ENCODE measurements at places on chromosomes 4 and X.
A peak's percentile ranks its signal among the peaks of the same experiment; 100 is the strongest.

DNA sequence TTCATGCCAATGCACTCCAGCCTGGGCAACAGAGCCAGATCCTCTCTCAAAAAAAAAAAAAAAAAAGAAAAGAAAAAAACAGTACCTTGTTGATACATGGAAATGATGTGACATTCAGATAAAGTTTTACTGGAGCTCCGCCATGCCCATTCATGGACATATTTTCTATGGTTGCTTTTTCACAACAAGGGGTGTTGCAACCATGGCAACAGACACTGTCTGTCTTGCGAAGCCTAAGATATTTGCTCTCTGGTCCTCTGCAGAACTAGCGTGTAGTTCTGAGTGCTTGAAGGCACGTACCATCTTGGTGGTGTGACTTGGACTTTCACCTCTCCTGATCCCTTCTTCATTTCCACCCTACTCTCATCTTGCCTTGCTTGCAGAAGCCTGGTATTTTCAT, 53.2 kb downstream of the TBL1X start:
- no peak for DNase-seq

- no peak for DNase-seq
Measured at GRCh38 chr4:8009097-8009496, 69.4 kb upstream of the AFAP1 start.

GRCh38 chr4:9703391-9703790, 78.0 kb upstream of the DRD5 start:
- peak; percentile 19 for DNase-seq

DNA sequence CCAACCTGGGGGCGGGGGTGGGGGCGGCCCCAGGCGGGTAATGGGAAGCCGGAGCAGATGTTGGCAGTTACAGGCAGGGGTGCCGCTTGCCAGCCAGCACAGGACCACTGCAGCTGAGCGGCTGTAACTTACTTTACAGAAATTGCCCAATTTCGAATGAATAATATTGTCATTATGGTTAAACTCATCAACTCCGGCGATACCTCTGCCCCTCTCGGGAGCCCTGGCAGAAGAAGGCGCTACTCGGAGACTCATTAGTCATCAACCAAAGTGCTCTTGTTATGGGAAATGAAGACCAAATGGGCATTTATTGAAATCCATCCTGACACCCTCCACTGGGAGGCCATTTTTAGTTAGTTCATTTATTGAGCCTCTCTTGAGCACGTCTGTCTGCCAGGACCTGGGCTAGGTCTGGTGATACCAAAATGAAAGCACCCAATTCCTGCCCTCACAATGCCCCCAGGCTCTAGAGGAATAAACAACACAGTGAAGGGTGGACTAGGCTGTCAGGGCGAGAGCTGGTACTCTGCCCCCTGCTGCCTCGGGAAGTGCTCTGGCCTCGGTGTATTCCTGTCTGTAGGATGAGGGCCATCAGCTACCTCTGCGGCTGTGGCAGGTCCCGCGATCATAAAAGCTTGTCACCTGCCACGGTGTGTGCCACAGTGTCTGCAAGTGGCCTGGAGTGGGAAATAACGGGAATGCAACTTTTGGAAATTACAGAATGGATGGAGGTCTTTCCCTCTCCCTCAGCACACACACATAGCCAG, 159.1 kb upstream of the PSAPL1 start:
- DNase-seq = no peak

DNA sequence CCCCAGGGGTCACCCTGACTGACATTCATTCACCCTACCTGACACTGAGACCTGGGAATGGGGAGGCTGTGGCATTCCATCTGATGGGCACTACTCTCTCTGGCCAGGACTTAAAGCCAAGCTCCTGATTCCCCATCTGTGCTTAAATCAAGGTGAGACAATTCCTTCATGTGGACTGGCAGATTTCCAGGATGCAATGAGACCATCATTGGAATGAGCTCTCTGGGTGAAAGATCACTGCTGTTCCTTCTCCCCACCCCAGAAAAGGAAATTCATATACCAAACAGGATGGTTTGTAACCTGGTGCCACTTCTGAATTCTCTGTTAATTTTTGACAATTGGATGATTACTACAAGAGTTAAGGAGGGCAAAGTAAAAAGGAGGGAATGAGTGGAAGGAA, 354.8 kb downstream of the MID1IP1 start:
- no peak for DNase-seq

GRCh38 chr4:145351922-145352321, 129.7 kb upstream of the SMAD1 start:
- DNase-seq = no peak

- DNase-seq = no peak
Measured at GRCh38 chr4:5572114-5572513, 136.2 kb downstream of the EVC2 start.

DNA sequence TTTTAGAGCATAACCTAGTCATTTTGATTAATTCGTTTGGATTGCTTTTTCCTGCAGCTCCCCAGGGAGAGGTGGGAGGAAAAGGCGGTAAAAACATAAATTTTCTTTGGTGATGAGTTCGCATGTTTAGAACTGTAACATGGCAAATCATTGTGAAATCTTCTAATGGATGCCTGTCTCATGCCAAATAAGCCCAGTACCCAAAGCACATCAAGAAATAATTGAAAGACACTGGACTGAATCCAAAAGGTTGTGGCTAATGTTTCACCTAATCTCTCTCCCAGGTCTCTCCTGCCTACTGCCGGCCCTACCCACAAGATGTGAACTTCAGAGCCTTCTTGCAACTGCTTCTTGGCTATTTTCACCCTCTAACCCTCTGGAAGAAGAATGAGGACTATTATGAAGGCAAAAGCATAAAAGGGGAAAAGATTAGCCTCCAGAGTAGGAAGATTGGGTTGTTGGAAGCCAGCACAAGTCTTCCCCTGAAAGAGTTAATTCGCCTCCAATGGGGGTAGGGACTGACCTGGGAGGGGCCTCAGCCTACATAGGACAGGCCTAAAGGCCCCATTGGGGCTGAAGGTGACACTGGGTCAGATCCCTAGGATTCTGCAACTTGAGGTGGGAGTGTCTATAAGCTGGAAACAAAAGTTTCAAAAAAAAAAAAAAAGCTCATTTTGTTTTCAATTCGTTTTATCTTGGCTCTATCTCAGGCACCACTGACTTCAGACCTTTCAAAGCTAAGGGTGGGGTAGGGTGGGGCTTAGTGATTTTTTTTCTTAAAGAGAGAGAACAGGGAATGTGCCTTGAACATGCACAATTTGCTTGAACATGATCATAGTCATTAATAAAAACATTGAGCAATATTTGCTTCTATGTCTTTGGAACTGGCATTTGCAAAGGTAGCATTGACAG, 278.6 kb upstream of the KLF3 start:
- no peak for DNase-seq

GRCh38 chrX:75365243-75365975, 91.5 kb downstream of the UPRT start:
- DNase-seq = no peak

- DNase-seq = no peak
Measured at GRCh38 chr4:93759506-93759905, 69.0 kb upstream of the ATOH1 start.

- no peak for DNase-seq
Measured at GRCh38 chr4:6450709-6451108, 21.7 kb downstream of the PPP2R2C start.

GRCh38 chrX:152850465-152850864, 19.6 kb downstream of the NSDHL start:
- no peak for DNase-seq

DNA sequence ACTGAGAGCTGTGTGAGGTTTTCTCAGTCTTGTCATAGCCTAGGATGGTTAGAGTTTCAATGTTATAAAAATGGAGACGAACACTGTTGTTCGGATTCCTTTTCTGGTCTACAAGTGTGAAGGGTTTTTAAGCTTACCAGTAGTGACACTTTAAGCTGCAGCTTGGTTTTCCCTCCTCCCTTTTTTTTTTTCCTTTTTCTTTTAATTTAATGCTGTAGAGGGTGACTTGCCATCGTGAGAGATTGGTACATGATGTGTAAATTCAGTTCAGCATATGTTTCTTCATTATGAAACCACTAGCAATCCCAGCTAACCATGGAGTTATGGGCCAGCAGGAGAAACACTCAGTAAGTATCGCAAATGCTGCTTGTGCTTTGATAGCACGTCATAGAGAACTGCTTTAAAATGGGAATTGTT, 165.0 kb downstream of the RAPGEF2 start:
- DNase-seq = no peak

- no peak for DNase-seq
Measured at GRCh38 chr4:150080875-150081274, 2.6 kb downstream of the DCLK2 start.

DNA sequence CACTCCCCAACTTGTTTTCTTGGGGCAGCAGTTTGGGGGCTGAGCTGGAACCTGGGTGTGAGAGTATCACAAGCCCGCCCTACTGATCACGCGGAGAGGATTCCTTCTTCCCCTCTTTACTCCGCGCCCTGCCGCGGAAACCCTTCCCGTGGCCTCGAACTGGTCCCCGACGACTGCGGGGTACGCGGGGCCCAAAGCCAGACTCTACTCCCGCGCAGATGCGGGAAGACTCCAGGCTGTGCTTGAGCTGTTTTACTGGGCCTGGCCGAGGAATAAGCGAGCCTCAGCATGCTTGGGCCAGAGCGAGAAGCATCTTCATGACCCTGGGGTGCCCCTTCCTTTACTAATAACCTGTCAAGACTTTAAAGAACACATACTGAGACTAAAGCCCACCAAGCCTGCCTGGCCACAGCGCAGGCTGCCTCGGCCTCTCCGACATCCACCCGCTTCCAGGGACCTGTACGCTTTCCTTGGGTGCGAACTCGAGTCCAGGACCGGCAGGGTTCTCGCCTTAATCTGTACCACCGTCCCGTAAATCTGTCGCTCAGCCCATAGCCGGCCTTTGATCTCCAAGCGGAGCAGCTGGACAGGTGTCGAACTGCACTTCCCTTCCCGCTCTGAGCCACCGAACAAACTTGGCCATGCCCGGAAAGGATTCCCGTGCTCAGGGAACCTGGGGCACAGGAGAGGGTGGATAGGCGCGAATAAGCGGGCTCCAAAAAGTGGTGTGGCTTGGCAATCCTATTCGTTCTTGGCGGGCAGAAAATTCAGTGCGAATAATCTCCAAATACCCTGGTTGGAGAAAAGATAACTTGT, 55.0 kb upstream of the TMEM33 start:
- DNase-seq = no peak

GRCh38 chr4:67531379-67531962, 13.8 kb downstream of the CENPC start:
- no peak for DNase-seq

- DNase-seq = no peak
Measured at GRCh38 chrX:105221374-105221773, 880 bp upstream of the TEX13A start.

DNA sequence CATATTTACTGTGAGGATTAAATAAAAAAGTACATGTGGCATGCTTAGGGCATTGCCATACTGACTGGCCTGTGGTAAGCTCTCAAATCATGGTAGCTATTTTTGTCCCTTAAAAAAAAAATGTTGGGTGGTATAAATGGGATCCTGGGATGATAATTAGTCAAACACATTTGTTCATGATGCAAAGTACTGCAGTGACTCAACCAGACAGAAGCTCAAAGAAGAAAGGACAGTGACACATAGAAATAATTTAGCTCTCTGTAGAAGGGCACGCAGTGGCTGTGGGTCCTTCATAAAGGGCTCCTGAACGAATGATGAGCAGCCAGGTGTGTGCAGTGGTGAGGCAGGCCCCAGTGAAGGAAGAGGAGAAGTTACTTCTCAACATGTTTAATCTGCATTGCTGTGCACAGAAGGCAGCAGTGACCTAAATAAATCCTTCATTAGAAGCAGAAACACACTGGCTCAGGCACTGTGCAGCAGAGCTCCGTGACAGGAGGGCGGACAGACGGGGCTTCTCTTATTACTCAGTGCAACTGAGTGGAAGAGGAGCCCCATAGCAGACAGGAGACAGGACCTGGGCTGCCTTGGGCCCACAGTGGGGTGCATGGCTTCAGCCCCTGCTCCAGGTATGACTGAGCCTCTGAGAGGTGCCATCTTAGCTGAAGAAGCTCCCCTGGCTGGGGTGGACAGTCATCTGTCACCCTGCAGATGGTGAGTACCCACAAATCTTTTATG, 20.3 kb downstream of the HS3ST1 start:
- DNase-seq = no peak

- DNase-seq = no peak
Measured at GRCh38 chr4:142708231-142708630, 137.9 kb downstream of the INPP4B start.

GRCh38 chr4:8419222-8420041, 21.1 kb downstream of the ACOX3 start:
- DNase-seq = peak; percentile 22

- no peak for DNase-seq
Measured at GRCh38 chr4:141599853-141600252, 36.5 kb upstream of the IL15 start.

GRCh38 chrX:101203761-101204351, 15.7 kb upstream of the DRP2 start:
- no peak for DNase-seq

GRCh38 chrX:127459790-127460189, 592.4 kb downstream of the ACTRT1 start:
- no peak for DNase-seq

DNA sequence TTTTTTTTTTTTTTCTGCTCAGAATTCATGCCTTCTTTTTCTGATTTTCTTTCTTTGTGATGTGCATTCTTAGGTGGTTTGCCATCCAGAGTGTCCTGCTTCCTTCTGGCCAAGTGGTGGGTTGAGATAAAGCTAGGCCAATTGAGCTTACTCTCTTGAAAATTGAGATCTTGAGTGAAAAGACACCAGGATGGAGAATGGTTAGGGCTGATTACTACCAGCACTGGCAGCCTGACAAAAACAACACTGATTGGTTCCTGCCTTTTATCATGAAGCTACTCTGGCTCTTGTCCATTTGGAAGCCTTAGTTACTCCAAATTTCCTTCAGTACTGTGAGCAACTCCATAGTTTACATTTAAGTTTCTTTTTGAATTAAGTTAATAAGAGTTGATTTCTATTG, 404.0 kb downstream of the PPARGC1A start:
- no peak for DNase-seq

DNA sequence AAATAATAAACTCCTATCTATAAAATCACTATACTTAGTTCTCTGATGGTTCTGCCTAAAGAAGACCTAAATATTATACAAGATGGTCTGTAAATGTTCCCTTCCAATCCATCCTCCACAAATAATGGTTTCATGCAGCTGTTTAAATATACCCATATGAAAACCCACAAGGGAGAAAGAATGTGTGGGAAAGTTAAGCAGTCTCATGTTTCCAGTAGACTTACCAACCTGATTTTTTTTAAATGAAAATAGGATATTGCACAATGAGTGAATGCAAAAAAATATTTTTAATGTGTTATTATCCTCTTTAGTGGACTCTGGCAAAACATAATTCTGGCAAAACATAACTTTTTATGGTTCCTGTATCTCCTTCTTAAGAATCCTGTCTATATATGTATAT, 23.3 kb downstream of the CAMK2D start:
- DNase-seq = no peak

DNA sequence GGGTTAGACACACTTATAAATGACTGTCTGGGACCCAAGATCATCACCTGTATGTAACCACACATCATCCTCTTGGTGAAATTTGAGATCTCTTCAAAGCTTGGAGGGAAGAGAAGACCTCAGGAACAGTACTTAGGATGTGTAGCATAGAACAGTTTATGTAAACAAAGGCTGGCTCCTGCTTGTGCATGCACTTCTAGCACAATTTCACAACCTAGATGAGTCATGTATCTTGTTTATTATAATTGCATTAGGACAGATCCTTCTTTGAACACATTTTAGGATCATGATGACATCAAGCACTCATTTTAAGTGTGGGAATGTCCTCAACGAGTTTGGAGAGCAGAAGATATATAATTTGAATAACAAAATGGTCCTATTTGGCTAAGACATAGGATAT, 26.3 kb upstream of the ZMAT1 start:
- no peak for DNase-seq

Data from activated CD4-positive, alpha-beta T cell treated with anti-CD3 and anti-CD28 coated beads for 4 hours (primary cell).